Calu3 (cell line): ENCODE measurements at places on chromosomes 12 and 14. TPM values are rescaled to one million over a fixed set of nuclear protein-coding genes. Genes with fewer than 3 reads are reported as not detected.

- no peak for DNase-seq
These were observed 59.8 kb downstream of the DIO3 start for GRCh38 chr14:101620821-101621785.

DNA sequence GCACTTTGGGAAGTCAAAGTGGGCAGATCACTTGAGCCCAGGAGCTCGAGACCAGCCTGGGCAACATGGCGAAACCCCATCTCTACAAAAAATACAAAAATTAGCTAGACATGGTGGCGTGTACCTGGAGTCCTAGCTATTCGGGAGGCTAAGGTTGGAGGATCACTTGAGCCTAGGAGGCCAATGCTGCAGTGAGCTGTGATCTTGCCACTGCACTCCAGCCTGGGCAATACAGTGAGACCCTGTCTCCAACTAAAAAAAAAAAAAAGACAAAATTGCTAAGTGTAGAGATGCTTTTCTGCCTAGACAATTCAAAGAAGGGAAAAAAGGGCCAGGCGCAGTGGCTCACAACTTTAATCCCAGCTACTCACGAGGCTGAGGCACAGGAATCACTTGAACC lies 3.4 kb upstream of the LRP6 start:
- no peak for DNase-seq

GRCh38 chr12:109920261-109920780 lies 20.2 kb downstream of the TCHP start:
- no peak for DNase-seq

GRCh38 chr14:78836777-78837176 lies 666.6 kb downstream of the NRXN3 start:
- peak; percentile 78 for DNase-seq

DNA sequence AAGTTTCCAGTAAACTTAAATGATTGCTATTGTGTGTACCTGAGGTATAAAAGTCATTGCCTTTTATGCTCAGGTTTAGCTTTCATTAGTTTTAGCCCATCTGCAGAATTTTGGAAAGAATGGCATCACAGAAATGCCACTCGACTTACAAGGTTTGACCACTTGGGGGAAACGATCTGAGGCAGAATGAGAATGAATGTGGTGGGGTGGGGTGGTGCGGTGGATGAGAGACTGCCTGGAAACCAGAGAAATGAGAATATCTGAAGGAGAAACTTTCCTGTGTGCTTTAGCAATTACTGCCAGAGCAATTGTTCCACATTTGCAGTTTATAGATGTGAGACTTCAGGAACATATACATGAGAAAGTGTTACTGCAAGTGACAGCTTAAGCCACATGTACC lies 225.4 kb upstream of the PDE3A start:
- DNase-seq: no peak

DNA sequence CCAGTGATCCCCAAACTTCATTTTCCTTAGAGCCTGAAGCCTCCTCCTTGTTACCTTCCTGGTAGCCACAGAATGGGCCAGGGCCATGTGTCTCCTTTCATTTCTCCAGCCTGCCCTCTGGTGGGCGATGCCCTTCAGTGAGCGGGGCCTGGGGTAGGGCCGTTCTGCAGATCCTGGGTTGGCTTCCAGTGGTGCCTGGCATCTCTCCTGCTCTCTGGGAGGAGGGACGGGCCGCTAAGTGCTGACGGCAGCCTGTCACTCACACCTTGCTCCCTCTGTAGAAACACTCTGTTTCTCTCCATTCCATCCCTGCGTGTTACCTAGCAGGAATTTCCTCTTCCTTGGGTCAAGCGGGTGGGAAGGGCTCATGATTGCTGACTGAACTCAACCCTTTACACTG lies 232.1 kb downstream of the CACNA1C start:
- DNase-seq: peak; percentile 78

GRCh38 chr12:113273053-113273725 lies 51.9 kb downstream of the TPCN1 start:
- no peak for DNase-seq

GRCh38 chr14:103641161-103641560 lies 12.2 kb downstream of the KLC1 start:
- no peak for DNase-seq

DNA sequence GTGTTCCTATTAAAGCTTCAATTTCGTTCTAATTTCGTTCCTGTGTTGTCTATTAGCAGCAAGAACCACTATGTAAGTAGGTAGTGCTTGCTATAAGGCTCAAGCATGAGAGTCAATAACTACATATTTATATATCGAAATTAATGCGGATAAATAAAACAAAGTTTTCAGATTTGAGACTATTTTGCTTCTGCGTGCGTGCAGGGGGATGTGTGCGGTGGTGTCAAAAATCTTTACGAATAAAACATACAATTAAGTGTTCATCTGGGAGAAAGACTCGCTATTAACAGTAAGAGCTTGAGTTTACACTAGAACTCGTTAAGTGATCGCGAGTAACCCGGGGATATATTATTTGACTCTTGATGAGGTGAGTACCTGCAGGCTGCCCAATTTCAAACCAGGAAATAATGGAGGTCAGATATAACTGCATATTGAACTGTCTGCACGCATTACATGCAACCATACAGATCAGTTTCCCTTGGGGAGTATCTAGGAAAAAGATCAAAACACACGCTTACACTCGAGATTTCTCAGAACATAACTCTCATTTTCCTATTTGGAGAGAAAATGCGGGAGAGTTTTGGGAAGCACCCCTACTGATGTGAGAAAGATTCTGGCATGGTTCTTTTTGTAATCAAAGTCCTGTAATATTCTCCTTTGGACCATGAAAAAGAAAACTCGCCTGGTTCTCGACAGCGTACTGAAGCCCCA lies 813 bp downstream of the TWF1 start:
- DNase-seq: no peak

GRCh38 chr12:15823360-15824128 lies 34.4 kb upstream of the EPS8 start:
- DNase-seq: peak; percentile 15

Gene GAS2L3
- total RNA-seq: 116 and 132 TPM in 2 replicates

Gene CEBPE
- not detected in 2 replicates for total RNA-seq

Gene RASSF8
- 17.4 and 26.6 TPM in 2 replicates for total RNA-seq

Gene DLGAP5
- total RNA-seq: 48.7 and 54.3 TPM in 2 replicates

Gene OVCH1
- not detected in 2 replicates for total RNA-seq
